ENCODE measurements at places on chromosomes 6 and 20. TPM values are rescaled to one million over a fixed set of nuclear protein-coding genes. Genes with fewer than 3 reads are reported as not detected.
A peak's percentile ranks its signal among the peaks of the same experiment; 100 is the strongest.

- peak; percentile 3 for DNase-seq
Observed at GRCh38 chr6:168922436-168922835, 331.2 kb downstream of the THBS2 start.

DNA sequence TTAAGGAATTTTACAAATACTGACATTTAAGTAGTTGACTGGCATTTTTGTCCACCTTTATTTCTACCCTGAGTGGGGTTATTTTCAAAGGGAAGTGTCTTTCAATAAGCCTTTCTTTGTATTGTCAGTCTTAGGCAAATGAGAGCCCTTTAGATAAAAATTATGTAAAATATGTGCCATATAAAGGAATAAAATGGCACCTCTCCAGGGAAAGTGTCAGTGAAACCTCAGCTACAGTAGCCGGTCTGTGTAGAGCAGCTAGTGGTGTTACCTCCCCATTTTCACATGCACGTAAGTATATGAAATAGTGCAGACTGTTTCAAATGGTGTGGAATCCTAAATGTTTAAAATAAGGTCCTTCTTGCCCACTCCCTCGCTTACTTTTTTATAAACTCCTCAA, 5.0 kb downstream of the FAM217B start:
- DNase-seq = no peak

TRIM15 gene
- total RNA-seq = not detected

DNA sequence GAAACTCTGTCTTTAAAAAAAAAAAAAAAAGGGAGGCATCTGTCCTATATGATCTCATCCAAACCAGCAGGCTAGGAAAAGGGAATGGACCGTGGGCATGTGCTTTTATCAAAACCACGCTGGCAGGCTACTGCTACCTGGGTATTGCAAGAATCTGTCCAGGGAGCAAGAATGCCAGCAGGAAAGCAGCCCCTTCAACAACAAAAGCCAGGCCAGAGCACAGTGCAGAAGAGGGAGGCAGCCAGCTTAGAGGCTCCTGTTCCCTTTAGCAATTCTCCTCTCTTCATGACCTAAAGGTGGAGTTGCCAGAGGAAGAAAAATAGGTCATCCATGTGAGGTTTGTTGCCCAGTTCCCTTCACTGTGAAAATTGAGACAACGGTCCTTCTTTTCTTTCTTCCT, 18.2 kb downstream of the TBC1D20 start:
- no peak for DNase-seq

DNA sequence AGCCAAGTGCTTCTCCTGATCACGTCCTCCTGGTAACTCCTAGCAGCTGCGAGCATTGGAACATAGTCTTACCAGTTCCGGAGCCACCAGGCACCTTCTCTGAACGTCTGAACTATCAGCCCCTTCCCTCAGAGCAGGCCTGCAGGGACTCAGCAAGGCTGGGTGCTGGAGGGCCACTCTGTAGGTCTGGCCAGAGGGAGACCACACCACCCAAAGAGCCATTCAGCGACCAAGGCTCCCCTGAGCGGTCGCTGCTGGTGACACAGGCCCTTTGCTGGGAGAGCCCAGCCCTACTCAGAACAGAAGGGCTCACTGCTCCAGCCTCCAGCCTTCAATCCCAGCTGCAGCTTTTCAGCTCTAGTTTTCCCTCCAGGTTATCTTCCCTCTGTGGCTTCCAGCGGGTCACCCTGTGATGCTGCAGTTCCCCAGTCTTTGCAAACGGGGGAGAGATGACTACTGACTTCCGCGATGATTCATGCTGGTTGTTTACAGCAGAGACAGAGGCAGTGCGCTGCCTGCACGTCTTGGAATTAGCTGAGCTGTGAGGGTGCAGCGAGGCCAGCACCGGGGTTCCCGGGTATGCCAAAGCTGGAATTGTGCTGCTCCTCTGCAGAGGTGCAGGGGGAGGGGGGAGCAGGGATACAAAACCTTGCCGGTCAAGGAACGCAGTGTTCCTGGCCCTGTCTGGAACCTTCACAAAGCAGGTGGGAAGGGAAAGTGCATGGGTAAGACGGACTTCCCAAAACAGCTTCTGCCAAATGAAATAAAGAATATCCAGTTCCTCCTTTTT, 161.4 kb downstream of the LY86 start:
- peak; percentile 85 for DNase-seq

CST5 gene
- total RNA-seq = not detected

DNA sequence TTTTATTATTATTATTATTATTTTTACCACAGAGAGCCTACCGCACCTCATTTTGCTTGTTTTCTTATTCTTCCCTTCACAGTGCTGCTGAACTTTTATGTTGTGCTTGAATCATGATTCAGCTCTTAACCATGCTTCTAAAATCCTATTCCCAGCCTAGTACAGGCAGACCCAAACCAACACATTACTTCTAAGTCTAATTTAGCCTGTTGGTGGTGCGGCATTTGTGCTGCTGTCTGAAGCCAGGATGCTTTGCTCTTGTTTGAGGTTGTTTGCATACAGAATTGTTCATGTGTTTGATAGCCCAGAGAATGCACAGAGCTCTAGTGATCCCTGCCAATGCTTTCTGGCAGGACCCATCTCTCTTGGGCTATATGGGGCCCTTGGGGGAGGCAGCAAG, 213.5 kb upstream of the KCNG1 start:
- DNase-seq = no peak

- DNase-seq = no peak
Observed at GRCh38 chr20:6705106-6705766, 62.2 kb upstream of the BMP2 start.

GRCh38 chr20:8126181-8126580, 5.9 kb upstream of the PLCB1 start:
- no peak for DNase-seq

Data from endodermal cell (in vitro differentiated cells).